Naive thymus-derived CD4-positive, alpha-beta T cell (primary cell): ENCODE measurements at places on chromosomes 12 and 14. TPM values are rescaled to one million over a fixed set of nuclear protein-coding genes. Genes with fewer than 3 reads are reported as not detected.

- H3K4me3 ChIP-seq: no peak overlapping the region
- no peak for DNase-seq
- no peaks in the 10 kb centered on the region for H3K36me3 ChIP-seq
- H3K27me3 ChIP-seq: no peaks in the 10 kb centered on the region
- H3K27ac ChIP-seq: no peak overlapping the region
- H3K4me1 ChIP-seq: no peaks in the 10 kb centered on the region
Measured at GRCh38 chr12:109278912-109279311, 30.2 kb downstream of the FOXN4 start.

TMEM132C gene
- polyA plus RNA-seq: not detected

DNA sequence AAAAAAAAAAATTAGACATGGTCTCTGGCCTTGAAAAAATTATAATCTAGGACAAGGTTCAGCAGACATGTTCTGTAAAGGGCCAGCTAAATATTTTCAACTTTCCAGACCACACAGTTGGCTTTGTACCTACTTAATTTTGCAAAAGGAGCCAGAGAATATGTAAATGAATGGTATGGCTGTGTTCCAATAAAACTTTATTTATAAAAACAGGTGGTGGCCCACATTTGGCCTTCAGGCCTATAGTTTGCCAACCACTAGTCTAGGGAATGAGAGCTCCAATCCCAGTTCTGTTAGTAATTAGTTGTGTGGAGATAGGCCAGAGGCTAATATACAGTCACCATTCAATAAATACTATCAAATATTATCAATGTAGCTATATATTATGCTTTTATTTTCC lies 29.3 kb upstream of the PWP1 start:
- H3K27ac ChIP-seq: no peak overlapping the region
- no peaks in the 10 kb centered on the region for H3K27me3 ChIP-seq
- H3K36me3 ChIP-seq: peaks cover 16% of the 10 kb centered on the region

NR1H4 gene
- polyA plus RNA-seq: not detected

MTA1 gene
- polyA plus RNA-seq: 2.8 TPM

- H3K27ac ChIP-seq: peak overlapping the region; percentile 2
- H3K4me3 ChIP-seq: no peak overlapping the region
- DNase-seq: no peak
- no peaks in the 10 kb centered on the region for H3K27me3 ChIP-seq
Measured at GRCh38 chr12:48340943-48341342, 9.8 kb downstream of the ZNF641 start.

DNA sequence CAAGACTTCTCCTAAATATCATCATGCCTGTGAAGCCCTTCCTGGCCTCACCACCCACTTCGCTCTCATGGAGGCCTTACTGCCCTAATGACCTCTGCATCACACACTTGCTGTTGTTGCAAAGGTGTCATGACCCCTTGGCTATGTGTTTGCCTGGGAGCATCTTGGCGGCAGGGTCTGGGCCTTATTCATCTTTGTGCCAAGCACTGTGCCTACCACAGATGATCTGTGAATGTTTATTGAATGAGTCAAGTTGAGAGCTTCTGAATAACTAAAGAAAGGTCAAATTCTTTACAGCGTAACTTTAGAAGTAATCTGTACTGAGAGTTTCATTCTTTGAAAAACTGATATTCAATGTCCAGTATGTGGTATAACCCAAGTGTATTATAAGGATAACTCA lies 113.3 kb downstream of the TTC8 start:
- H3K4me1 ChIP-seq: no peaks in the 10 kb centered on the region
- no peak for DNase-seq
- H3K4me3 ChIP-seq: no peak overlapping the region
- no peak overlapping the region for H3K27ac ChIP-seq
- no peaks in the 10 kb centered on the region for H3K27me3 ChIP-seq
- no peaks in the 10 kb centered on the region for H3K36me3 ChIP-seq

PGF gene
- polyA plus RNA-seq: 0.17 TPM

DNA sequence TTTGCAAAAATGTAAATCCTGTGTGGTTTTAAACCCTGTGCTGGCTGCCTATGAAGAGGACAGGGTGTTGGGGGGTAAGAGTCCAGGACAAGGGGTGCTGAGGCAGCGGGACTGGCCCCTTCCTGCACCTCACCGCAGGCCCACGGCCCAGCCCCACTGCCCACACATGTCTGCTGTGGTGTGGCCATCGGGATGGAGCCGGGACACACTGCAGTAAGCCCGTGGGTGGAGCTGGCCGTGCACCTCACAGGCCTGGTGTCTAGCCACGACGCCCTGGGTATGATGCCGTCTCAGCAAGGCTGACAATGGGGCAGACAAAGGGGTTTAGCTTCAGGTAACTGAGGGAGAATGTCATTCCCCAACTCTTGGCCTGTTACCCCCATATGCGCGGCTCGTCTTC lies 19.6 kb downstream of the AMN start:
- DNase-seq: no peak
- H3K27me3 ChIP-seq: no peaks in the 10 kb centered on the region
- H3K4me3 ChIP-seq: no peak overlapping the region
- H3K4me1 ChIP-seq: no peaks in the 10 kb centered on the region
- no peak overlapping the region for H3K27ac ChIP-seq

DNA sequence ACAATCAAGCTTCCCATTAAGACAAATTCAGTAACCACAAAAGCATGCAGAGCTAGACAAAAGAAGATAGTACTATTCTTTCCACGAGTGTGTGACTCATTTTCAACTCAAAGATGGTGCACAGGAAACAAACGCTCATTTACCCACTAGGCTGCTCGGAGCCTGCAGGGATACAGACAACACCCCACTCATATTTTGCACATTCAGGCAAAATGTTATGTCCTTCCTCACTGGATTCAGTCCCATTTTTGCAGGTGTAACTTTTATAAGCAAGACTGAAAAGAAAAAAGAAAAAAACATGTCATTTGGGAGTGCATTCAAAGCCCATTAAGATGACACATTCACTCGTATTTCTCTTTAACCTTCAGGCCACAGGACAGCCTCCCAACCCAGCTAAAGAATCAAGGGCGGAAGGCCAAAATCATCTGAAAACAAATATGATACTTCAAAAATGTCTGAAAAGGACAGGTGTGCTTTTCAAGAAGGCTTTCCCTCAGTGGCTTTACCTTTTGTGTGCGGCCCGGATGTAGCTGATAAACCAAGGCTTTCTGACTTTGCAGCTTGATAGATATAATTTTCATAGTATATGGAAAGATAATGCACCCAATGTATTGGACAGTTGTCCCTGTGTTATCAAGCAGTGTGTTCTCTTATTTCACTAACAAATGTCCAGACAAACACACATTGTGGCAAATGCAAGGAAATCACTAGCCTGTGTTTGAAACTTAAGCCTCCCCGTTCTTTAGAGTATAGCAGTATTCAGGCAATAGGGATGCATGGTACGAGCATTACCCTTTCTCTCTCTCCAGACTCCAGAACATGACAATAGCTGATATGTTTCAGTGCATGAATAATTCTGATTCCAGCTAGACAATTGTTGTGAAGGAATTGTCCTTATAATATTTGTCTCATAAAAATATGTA lies 147.8 kb upstream of the KRR1 start:
- H3K27ac ChIP-seq: no peak overlapping the region
- no peaks in the 10 kb centered on the region for H3K27me3 ChIP-seq
- no peaks in the 10 kb centered on the region for H3K4me1 ChIP-seq
- no peak for DNase-seq

- no peaks in the 10 kb centered on the region for H3K27me3 ChIP-seq
- peaks cover 12% of the 10 kb centered on the region for H3K4me1 ChIP-seq
- H3K36me3 ChIP-seq: no peaks in the 10 kb centered on the region
- no peak overlapping the region for H3K4me3 ChIP-seq
- DNase-seq: no peak
- H3K27ac ChIP-seq: no peak overlapping the region
Measured at GRCh38 chr12:27782481-27782880, 2.4 kb upstream of the MANSC4 start.

DNA sequence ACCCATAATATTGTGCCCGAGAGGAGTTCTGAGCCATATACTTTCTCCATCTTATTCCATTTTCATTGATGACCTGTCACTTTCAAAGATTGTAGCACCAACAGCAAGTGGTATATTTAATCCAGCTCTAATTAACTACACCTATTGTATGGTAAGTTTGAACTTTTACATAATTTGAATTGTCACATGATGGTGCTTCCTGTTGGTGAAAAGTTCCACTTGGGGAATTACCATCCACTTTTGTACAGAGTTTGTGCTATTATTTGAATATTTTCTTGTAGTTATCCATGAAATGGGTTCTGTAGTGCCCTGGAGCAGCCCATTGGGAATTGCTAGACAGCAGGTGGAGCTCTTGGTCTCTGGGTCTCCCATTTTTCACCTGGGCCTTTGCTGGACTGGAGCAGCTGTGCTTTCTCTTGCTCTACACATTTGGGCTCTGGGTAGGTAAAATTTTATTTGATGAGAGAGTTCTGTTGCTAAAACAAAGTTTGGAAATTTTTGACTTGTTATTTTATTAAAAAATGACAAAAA lies 3.0 kb downstream of the SMCO3 start:
- no peak overlapping the region for H3K27ac ChIP-seq
- H3K36me3 ChIP-seq: no peaks in the 10 kb centered on the region
- no peak overlapping the region for H3K4me3 ChIP-seq
- no peak for DNase-seq
- H3K27me3 ChIP-seq: no peaks in the 10 kb centered on the region

ACVRL1 gene
- polyA plus RNA-seq: not detected

GRCh38 chr14:96252323-96252998 lies 3.5 kb upstream of the BDKRB1 start:
- no peak overlapping the region for H3K27ac ChIP-seq
- no peak for DNase-seq
- H3K4me3 ChIP-seq: no peak overlapping the region
- no peaks in the 10 kb centered on the region for H3K4me1 ChIP-seq
- H3K27me3 ChIP-seq: no peaks in the 10 kb centered on the region
- no peaks in the 10 kb centered on the region for H3K36me3 ChIP-seq

- H3K27ac ChIP-seq: no peak overlapping the region
- H3K36me3 ChIP-seq: no peaks in the 10 kb centered on the region
- H3K4me1 ChIP-seq: no peaks in the 10 kb centered on the region
- no peak for DNase-seq
- H3K27me3 ChIP-seq: no peaks in the 10 kb centered on the region
Measured at GRCh38 chr12:132389026-132389425, 59.6 kb upstream of the GALNT9 start.

- peak; percentile 70 for DNase-seq
- no peaks in the 10 kb centered on the region for H3K36me3 ChIP-seq
- H3K4me1 ChIP-seq: peaks cover 76% of the 10 kb centered on the region
- H3K27me3 ChIP-seq: no peaks in the 10 kb centered on the region
- H3K4me3 ChIP-seq: peak overlapping the region; percentile 57
Measured at GRCh38 chr14:68781161-68782021, 11.5 kb downstream of the ZFP36L1 start.

- H3K4me1 ChIP-seq: peaks cover 3% of the 10 kb centered on the region
- no peak overlapping the region for H3K4me3 ChIP-seq
- no peak for DNase-seq
Measured at GRCh38 chr14:61266436-61266835, 14.7 kb downstream of the TMEM30B start.

SPX gene
- 0.54 TPM for polyA plus RNA-seq

DNA sequence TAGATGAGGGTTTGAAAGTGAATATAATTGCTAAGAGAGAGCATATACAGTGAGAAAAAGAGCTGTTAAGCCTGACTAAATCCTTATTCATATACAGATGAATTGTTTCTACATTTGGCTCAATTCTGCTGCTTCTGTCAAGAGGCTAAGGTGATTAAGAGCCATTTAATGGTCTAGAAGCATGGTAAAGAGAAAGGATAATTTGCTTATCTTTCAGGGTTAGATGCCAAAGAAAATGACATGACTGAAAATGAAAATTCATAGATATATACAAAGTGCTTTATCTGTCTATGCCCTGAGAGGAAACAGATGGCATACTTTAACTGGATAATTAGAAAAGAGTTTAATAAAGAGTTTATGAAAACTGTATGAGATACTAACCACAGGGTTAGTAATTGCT lies 834.9 kb downstream of the SLC6A15 start:
- no peaks in the 10 kb centered on the region for H3K4me1 ChIP-seq
- no peak for DNase-seq
- H3K36me3 ChIP-seq: no peaks in the 10 kb centered on the region
- H3K27ac ChIP-seq: no peak overlapping the region
- H3K27me3 ChIP-seq: no peaks in the 10 kb centered on the region
- no peak overlapping the region for H3K4me3 ChIP-seq

TPH2 gene
- not detected for polyA plus RNA-seq

DNA sequence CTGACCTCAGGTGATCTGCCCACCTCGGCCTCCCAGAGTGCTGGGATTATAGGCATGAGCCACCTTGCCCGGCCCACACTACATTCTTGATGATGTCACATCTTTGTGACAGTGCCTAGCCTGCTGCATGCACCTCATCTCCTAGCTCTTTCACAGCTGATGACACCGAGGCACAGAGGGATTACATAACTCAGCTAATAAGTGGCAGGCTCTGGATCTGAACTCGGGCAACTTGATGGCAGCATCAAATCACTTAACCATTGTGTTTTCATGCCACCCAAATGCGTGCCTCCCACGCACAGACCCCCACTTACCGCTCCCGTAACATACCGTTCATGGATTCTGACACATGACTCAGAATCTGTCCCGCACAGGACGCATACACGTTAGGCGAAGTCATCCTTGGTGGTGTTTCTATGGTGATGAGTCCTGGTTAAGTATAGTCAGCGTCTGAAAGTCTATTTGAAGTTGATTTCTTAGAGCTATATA lies 7.4 kb downstream of the TMEM120B start:
- H3K4me1 ChIP-seq: no peaks in the 10 kb centered on the region
- DNase-seq: no peak
- H3K36me3 ChIP-seq: no peaks in the 10 kb centered on the region
- H3K27ac ChIP-seq: no peak overlapping the region
- H3K4me3 ChIP-seq: no peak overlapping the region
- H3K27me3 ChIP-seq: no peaks in the 10 kb centered on the region

DNA sequence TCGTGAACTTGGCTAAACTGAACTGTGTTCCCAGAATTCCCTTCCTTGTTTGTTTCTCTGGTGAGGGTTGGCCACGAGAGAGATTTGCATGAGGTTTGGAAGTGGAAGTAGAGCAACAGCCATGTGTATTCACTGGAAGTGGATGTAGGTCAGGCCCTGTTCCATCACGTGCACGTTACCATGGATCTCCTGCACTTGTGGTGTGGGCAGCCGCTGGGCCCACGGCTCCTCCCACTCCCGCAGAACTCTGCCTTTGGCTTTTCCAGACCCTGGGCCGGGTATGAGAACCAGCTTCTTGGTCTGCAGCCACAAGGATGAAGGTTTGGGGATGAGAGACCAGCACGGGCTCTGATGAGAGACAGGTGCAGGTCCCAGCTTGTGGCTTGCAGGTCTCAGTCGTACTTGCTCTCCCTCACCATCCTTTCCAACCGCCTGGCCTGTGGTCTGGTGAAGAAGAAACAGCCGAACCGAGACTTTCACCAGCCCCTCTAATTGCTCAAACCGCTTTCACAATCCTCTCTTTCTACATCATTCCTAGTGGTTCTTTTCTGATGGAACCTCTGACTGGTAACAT lies 94.9 kb downstream of the DUSP16 start:
- H3K27ac ChIP-seq: peak overlapping the region; percentile 75
- no peaks in the 10 kb centered on the region for H3K36me3 ChIP-seq
- H3K4me1 ChIP-seq: peaks cover 39% of the 10 kb centered on the region
- no peak overlapping the region for H3K4me3 ChIP-seq
- peak; percentile 35 for DNase-seq

SLC25A47 gene
- not detected for polyA plus RNA-seq

GRCh38 chr12:54206791-54207190 lies 18.0 kb upstream of the SMUG1 start:
- no peak for DNase-seq
- H3K27me3 ChIP-seq: no peaks in the 10 kb centered on the region
- no peak overlapping the region for H3K4me3 ChIP-seq
- no peak overlapping the region for H3K27ac ChIP-seq

- no peaks in the 10 kb centered on the region for H3K27me3 ChIP-seq
- no peak overlapping the region for H3K4me3 ChIP-seq
- H3K4me1 ChIP-seq: no peaks in the 10 kb centered on the region
- peaks cover 22% of the 10 kb centered on the region for H3K36me3 ChIP-seq
Measured at GRCh38 chr12:69388371-69388770, 28.8 kb downstream of the YEATS4 start.
